ENCODE measurements at places on chromosomes 13 and 19.

GRCh38 chr19:47097396-47098201 is 16.0 kb downstream of the ZC3H4 start:
- no peak for DNase-seq

DNA sequence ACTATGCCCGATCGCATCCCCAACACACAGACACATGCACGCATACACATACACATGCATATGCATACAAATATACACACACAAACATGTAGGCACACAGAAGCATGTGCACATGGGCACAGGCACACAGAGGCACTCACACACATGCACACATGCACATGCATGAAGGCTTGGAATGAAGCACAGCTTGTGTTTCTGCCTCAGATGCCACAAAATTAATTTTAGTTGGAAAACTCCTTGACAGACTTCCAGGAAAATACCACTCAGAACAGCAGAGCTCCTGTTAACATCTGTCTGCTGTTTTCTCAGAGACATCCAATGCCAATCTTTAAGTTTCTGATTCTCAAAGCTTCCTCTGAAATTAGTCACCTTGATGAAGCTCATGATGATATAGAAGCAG is 532.7 kb downstream of the RFC3 start:
- DNase-seq, result no peak

DNA sequence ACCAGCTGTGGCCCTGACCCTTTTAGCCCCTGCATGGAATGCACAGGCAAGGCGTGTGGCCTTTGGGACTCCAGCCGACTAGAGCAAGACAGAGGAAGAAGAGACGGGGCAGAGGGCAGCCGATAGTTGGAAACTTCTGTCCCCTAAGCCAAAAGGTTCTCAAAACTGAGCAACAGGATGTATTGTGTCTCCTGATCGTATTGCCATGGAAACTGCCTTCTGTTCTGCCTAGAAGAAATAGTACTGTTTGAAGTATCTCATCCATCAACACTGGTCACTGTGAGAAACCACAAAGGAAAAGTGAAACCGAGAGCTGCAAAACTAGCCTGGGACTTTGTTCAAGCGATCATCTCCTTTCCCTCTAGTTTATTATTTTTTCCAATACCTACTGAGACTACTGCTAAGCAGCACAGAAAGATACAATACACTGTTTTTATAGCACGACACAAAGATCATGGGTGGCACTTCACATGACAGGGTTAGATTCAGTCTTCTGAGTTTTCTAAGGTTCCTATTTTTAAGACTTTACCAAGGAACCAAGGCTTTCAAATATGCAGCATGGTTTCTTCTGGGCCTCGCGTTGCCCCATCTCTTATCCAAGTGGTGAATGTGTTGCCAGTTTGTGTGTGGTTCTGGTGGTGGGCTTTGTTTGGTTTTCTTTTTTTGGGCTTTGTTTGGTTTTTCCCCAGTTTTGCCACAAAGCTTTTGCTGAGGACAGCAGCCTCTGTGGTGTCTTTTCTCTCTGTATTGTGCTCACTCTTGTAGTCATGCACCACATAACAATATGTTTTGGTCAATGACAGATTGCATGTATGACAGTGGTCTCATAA is 49.3 kb upstream of the GPR183 start:
- DNase-seq, result no peak

- DNase-seq, result no peak
Measured at GRCh38 chr13:113404723-113405471, 41.0 kb upstream of the GRTP1 start.

GRCh38 chr19:53308339-53308811 is 25.2 kb upstream of the ZNF845 start:
- DNase-seq, result no peak

DNA sequence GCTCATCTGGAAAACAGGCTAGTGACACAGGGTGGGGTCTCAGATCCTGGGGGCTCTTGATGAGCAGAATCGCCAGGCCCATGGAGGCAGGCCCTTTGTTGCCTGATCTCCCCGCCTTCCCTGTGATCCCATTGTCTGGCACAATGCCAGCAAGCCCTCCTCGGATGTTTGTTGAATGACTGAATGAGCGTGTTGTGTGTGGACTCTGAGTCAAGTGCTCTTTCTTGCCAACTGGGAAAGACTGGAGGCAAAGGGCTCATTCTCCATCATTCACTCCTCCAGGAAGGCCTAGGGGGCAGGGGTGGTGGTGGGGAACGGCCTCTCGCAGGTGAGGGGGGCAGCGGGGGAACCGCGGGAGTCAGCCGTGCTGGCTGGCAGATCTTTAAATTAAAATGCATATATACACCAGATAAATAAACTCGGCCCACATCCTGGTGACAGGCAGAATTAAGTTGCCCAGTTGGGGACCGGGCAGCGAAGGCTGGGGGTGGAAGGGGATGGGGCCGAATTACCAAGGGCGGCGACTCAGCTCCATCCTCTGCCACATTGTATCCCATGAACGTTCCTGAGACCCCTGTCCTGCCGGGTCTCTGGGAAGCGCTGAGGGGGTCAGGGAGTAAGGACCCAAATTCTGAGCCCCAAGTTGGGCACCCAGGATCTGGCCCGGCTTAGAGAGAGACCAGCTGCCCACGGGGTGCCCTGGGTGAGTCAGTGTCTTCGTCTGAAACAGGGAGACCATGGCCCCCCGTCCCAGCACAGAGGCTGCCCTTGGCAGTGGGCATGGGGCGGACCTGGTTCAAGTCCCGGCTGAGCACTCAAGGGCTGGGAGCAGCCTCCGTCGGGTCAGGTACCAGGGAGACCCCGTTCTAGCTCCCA is 24.5 kb downstream of the EFNA2 start:
- no peak for DNase-seq

DNA sequence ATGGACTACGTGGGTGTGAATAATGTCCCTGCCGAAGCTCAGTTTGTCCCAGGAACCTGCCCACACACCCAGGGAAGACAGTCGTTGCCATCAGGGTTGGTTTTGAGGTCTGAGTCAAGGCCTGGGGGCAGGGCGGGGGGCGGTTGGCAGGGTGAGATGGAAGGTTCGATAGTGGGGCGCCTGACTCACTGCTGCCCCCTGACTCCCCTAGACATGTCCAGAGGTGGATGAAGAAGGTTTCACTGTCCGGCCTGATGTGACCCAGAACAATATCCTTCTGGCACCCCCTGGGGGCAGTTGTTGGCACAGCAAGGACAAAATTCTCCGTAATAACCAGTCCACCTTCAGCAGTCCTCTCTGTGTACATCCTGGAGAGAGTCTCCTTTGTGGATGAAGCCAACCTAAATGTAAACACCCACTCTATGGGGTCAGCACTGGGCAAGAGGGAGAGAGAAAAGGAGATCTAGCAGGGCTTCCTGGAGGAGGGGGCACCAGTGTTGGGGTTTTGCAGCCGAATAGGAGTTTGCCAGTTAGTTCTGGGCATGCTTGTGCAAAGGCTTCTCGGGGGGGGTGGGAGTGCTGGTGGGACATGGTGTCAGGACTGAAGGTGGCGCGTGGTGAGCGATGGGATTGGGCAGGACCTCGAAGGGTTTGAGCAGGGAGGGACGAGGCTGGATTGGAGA is 19.6 kb upstream of the B3GNT3 start:
- no peak for DNase-seq

- no peak for DNase-seq
Measured at GRCh38 chr19:9891609-9892373, 44.5 kb downstream of the OLFM2 start.

- no peak for DNase-seq
Measured at GRCh38 chr19:6164906-6165531, 29.6 kb downstream of the ACSBG2 start.

GRCh38 chr13:71873418-71874247 is 6.6 kb upstream of the DACH1 start:
- no peak for DNase-seq

GRCh38 chr13:23146006-23146405 is 34.8 kb upstream of the SGCG start:
- no peak for DNase-seq

DNA sequence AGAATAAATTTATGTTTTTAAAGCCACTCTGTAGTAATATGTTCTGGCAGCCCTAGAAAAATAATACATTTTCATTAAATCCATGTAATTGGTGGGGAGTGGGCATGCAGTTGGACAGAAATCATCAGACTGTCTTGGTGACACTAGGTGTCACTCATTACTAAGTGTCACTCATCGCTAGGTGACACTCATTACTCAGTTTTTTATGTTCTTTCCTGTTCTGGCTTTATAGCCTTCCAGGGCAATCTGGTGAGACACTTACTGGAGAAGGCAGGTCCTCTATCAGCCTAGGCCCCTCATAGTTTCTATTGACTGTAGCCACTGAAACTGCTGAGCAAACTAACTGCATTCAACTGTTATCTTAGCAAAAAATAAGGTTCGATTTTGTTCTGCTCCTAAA is 542.1 kb downstream of the SLITRK1 start:
- no peak for DNase-seq

GRCh38 chr13:60369242-60369641 is 27.8 kb upstream of the TDRD3 start:
- DNase-seq, result no peak

DNA sequence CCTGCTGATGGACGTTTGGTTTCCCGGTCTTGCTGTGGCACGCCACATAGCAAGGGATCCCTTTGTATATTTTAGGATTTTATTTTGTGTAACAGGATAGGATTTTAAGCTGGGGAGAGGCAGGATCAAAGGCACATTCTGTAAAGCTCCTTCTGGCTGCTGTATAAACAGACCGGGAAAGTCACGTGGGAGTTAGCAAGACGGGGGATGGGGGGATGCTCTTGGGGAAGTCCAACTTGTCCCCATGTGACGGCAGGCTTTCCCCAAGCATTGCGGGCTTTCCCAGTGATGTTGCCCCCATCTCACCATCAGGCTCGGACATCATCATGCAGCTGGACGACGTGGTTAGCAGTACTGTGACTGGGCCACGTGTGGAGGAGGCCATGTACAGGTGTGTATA is 5.8 kb downstream of the QTRT1 start:
- no peak for DNase-seq

- DNase-seq, result no peak
Measured at GRCh38 chr19:49502866-49503581, 6.8 kb downstream of the RPS11 start.

DNA sequence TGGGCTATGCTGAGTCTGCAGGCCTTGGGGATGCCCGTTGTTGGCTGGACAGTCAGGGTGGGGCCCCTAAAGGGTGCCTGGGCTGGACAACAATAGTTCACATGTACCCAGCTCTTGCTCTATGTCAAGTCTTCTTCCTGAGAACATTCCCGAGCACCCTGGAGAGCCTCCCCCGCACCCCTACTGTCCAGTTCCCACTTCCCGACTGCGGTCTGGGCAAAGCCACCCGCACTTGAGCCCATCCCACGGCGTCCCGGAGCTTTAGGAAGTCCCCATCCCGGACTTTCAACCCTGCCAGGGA is 1.1 kb upstream of the MPND start:
- DNase-seq, result no peak

DNA sequence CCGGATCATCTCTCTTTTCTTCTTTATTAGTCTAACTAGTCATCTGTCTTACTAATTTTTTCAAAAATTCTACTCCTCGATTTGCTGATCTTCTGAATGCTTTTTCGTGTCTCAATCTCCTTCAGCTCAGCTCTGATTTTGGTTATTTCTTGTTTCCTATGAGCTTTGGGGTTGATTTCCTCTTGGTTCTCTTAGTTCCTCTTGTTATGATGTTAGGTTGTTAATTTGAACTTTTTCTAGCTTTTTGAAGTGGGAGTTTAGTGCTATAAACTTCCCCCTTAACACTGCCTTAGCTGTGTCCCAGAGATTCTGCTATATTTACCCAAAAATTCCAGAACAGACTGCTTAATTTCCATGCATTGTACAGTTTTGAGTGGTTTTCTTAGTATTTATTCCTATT is 3.4 kb downstream of the FCAR start:
- DNase-seq, result no peak

DNA sequence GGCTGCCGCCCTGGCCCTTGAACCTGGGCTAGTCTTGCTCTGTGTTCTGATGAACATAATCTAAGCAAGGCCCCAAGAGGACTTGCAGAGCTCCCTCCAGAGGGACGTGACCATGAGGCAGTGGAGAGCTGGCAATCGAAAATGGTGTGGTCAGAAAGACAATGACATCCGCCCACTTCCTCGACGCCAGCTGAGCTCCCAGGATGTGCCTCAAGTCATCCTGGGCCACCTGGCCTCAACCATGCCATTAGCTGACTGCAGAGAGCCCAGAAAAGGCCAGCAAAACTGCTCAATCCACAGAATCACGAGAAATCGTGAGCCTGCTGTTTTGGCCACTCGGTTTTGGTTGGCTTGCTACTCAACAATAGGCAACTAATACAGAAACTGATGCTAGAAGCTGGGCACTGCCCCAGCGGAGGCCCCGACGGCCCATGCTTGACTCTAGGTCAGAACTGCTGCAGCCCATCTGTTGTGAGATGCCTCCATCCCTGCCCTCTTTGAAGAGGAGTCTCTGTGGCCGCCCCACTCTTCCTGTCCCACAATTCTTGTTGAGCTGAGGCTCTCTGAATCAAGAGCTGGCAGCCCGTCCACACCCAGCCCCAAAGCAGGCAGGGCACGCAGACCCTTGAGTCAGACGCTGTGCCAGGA is 53.3 kb downstream of the STK24 start:
- no peak for DNase-seq

DNA sequence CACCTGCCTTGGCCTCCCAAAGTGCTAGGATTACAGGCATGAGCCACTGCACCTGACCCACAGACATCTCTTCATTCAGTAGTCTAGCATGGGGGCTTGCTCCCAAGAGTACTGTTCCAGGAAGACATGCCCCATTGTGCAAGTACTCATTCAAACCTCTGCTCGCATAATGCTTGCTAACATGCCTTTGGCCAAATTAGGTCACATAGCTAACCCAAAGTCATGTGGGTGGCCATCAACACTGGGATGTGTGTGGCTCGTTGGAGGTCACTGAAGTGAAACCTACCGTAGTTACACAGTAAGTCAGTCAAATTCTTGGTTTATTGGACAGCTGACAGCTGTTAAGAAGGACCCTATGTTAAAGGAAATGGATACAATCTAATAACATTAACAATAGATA is 20.3 kb downstream of the RFXAP start:
- DNase-seq, result no peak

DNA sequence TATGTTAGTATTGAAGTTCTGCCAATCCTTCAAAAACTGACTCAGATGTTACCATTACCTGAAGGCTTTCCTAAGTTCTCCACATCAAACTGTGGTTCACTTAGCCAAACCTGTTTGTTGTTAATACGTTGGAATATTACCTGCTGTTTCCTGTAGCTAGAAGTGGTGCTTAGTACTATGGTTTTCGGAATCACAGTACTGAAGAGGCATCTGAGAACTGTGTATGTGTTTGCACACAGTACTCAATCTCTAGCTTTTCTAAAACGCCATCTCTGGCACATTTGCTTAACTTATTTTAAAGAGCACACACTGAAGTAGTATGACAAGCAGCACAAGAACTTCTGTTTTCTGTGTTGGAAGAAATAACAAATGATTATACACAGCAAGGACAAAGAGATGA is 248.2 kb downstream of the SHISA2 start:
- no peak for DNase-seq

GRCh38 chr13:106656186-106656585 is 88.2 kb upstream of the ARGLU1 start:
- no peak for DNase-seq
